ENCODE measurements at places on chromosomes 1 and 21.
A peak's percentile ranks its signal among the peaks of the same experiment; 100 is the strongest.

DNA sequence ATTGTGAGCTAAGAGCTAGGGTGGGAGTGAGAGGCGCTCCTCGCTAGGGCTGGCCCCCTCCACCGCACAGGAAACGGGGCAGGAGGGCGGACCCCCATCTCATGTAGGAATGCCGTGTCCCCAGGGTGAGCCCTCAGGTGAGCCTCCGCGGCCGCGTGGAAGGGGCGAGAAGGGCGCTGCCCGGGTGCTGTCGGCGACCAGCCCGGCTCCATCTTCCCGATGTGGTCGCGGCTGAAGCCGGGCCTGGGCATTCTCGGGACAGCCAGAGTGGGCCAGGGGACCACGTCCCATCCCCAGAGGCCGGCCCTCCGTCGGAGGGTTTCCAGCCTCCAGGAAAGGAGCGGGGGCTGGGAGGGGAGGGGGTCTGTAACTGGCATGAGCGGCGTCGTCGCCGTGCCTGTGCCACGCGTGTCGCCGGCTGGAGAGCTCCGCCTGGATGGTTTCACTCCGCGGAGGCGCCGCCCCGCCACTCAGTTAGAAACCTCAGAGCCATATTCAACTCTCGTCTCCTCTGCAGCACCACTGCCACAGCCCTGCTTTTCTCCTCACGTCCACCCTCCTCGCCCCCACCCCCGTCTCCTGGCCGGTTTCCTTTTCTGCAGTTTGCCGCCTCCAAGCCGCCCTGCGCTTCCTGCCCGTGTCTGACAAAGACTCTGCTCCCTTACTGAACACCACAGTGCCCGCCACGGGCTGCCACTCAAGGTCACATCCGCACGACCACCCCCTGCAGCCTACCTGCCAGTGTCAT, at the start of gene TMEM269:
TMEM269 (plus strand) TSS at position 46 of the 748 bp plus-strand sequence. CDS start 4,903 bp downstream, outside the sequence.
- no peak for DNase-seq

DNA sequence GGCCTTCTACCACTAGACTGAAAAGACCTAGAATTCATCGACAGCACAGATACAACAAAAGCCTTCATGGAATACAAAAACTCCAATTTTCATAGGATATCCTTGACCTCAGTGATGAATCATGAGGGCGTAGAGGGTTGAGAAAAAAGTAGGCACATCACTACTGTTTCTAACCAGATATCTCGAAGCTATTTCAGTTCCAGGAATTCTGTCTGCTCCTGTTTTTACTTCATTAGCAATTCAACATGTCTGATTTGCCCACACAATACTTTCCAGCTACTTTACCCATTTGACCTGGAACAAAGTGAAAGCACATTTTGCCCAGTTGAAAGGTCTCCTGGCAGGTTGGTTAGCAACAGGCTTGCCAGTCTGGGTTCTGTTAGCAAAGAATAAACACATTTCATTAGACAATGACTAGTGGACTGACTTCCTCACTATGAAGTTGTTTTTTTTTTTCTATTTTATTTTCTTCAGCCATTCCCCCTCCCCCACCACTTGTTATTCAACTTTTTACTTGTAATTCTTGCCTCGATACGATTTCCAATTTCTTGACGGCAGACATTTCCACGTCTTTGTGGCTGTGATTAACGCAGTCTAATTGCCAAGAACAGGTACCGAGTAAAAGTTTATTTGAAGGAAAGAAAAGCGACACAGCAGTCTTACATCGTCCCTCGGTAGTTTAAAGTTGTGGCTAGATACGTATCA, 4.0 kb upstream of the ZBTB18 start:
- no peak for DNase-seq

GRCh38 chr21:44648557-44649311, 2.5 kb downstream of the KRTAP10-11 start:
- no peak for DNase-seq

DNA sequence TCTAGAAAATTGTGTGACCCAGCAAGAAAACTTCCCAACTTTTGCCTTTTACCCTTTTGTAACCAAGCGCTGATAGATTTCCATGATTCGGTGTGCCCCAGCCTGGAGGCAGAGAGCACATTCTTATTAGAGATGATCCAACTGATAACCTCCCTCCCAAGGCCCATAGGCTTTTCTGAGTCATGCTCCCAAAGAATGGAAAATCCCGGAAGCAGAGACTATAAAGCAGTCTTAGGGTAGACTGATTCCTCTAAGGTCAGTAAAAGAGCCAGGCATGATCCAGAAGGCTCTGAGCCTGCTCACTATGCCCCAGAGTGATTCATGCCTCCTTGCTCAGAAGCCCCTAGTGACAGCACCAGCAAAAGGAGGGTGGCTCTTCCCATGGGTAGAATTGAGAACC, 4.3 kb downstream of the CAMK1G start:
- DNase-seq: no peak

DNA sequence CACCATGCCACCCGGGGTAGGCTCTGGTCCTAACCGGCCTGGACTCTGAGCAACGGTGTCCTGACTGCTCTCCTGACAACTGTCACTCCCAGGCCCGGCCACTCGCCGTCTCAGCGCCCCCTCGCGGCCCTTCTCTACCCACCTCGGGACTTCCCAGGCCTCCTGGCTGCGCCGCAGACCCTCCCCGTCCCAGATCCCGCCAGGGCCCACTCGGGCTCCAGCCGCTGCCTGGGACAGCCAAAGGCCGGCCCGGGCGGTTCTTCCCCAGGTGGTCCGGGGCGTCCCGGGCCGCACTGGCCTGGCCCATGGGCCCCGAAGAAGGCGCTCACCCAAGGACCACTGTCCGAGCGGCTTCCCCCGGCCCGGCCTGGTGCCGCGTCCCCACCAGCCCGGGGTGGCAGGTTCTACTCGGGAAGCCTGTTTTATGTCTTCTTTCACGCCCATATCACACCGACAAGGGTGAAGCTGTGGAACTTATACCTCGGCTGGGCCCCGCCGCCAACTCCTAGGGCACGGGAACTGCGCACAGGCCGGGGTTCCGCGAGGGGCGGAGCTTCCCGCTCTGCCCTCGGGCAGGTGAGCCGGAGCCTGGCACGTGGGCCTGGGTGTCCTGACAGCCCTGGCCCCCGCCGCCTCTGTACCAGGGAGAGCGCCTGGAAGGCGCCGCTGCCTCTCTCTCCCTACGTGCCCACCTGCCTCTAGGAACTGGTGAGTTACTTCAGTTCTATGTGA, 138.3 kb downstream of the TTLL7 start:
- peak; percentile 78 for DNase-seq

GRCh38 chr1:13779930-13780329, 79.9 kb downstream of the PRDM2 start:
- no peak for DNase-seq

DNA sequence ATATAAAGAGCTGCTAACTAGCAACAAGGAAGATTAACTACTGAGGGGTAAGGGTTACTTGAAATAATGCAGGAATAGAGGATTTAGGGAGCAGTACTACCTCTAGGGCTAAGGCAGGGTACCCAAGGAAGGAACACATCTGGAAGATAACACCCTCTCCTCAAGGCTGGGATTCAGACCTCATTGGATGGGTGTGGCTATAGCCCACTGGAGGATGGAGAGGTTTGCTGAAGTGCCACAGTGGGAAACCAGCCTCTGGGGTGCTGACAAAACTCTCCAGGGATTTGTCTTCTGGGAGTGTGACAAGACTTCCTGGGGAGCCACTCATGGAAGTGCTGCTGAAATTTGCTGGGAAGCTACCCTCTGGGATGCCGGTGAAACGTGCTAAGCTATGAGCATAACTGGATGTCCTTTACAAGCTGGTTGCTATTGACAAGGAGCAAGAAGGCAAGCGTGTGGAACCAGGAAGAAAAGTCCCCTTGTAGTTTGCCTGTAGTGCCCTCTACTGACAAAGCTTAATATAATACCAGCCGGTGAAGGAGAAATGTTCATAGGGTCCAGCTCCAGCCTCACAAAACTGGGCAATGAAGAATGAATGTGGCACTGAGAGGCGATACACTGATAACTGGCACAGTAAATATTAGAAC, 122.8 kb upstream of the USP24 start:
- DNase-seq: no peak

- no peak for DNase-seq
Observed at GRCh38 chr1:229334716-229335115, 8.1 kb downstream of the CCSAP start.

GRCh38 chr1:167387251-167387910, 130.9 kb downstream of the CD247 start:
- no peak for DNase-seq

GRCh38 chr1:36486439-36487335, 4.0 kb upstream of the CSF3R start:
- DNase-seq: no peak

DNA sequence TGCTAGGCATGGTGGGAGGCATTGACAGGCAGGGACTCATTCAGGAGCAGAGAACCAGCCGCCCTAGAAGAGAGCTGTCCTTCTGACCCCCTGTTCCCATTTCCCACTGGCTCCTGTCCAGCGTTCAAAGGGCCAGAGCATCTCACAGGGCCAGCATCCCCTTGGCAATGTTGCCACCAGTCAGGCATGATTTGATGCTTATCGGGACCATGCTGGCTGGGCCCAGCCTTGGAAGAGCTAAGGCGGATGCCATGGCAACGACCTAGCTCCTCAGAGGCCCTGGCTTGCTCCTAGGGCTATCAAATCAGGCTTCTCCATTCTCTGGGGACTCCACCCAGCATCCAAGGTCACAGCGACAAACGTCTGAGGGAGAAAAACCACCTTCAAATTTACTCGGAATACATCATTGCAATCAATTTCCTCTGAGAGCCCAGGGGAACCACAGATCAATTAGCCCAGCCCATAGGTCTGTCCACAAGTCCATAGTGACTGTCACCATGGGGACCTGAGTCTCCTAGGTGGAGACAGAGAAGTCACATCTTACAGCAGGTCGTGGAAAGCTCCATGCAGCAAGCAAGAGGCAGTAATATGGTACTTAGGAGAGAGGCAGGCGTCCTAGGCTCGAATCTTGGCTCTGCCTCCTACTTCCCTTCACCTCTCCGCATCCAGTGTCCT, 14.1 kb upstream of the VWA5B1 start:
- no peak for DNase-seq

- DNase-seq: peak; percentile 19
Observed at GRCh38 chr1:178267646-178268094, 173.8 kb downstream of the RASAL2 start.

GRCh38 chr1:20615946-20616846, 17.1 kb upstream of the PINK1 start:
- DNase-seq: no peak

DNA sequence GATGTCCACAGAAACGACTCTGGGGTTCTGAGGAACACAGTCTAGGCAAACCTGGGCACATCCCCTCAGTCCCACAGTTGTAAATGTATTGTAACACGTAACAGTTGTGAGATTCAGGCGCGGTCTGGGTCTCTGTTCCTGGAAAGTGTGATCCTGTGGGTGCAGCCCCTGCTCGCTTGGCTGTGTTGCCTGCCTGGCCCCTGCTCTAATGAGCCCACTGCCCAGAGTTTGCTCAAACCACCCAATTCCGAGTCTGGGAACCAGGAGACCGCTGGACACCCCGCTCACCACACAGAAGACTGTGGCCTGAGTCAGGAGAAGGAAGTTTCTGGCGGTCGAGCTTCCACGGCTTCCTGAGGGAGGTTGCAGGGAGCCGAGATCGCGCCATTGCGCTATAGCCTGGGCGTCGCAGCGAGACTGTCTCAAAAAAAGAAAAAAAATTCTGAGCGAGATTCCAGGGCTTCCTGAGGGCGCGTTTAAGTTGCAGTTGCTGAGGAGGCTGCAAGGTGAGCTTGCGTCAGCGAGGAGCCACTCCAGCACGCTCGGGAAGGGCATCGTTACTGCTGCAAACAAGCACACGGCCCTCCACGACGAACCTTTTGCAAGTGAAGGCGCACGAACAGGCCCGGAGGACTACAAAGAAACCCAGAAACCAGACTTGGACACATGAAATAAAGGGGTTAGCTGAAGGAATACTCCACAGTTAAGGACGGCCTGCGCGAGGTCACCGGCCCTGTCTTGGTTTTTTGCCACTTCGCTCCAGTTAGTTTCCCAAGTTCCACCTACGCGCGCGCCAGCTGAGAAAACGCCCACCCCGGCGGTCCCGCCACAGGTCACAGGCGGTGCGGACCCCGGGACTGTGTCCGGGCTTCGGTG, 1.1 kb downstream of the C21orf58 start:
- peak; percentile 37 for DNase-seq

DNA sequence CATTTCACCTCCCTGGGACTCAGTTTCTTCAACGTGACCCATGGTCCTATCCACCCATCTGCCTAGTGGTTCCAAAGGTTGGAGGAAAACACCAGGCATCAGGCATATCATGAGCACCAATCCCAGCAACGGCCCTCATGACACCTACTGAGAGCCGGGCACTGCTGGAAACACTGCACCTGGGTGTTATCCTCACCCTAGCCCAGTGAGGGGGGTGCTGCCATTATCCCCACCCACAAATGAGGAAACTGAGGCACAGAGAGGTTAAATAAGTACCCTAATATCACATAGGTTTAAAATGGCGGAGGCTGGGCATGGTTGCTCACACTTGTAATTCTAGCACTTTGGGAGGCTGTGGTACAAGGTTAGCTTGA, 206.9 kb downstream of the MATN1 start:
- DNase-seq: no peak

- DNase-seq: no peak
Observed at GRCh38 chr1:27267153-27267552, 32.7 kb downstream of the WDTC1 start.

DNA sequence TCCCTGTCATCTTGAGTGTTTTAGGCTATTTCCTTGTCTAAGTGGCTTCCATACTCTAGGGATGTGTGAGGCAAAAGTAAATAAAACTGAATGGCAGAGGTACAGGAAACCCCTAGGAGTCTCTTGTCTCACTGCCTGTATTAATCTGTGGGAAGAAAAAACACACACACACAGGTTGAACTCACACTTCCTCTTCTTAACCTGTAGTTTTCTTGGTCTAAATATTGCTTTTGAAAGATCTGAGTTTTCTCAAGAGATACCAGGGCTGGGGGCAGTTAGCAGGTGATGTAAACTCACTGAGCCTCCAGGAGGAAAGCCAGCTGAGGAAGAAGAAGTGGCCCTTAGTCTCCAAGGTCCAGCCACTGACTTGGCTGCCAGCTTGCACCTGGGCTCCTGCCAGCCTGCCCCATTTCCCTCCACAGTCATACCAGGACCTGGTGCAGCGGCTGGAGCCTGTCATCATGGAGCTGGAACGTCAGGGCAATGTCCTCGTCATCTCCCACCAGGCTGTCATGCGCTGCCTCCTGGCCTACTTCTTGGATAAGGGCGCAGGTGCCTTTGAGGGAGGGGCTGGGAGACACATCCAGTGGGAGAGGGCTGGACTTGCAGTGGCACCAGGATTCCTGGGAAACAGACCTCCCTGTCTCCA, 16.9 kb downstream of the PFKFB2 start:
- DNase-seq: no peak

DNA sequence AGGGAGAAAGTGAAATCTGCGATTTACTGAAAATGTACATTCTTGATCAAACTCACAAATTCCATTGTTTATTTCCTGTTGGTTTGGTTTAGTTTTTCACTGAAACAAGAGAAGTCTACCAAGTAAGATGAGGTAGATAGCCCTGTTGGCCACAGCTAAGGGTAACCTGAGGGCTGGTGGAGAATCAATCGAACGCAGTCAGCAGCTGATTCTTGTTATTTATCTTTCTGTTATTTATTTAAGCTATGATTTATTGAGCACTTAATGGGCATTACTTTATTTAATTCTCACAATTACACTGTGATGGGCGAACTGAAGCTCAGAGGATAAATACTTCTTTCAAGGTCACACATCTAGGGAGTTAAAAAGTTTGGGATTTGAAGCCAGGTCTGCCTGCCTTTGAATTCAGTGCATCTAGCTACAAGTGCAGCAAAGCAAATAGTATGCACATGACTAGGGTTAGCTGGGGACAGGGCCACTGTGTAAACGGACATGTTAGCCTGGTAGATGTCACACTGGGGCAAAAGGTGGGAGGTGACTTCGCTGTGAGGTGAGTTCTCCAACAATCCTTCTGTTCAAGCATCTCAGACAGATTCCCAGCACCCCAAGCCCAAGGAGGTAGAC, 106.5 kb upstream of the GADD45A start:
- DNase-seq: no peak

All from nephron progenitor cell (in vitro differentiated cells).